HCT116 (cell line): ENCODE measurements at places on chromosomes 12 and 14. TPM values are rescaled to one million over a fixed set of nuclear protein-coding genes. Genes with fewer than 3 reads are reported as not detected.

DNA sequence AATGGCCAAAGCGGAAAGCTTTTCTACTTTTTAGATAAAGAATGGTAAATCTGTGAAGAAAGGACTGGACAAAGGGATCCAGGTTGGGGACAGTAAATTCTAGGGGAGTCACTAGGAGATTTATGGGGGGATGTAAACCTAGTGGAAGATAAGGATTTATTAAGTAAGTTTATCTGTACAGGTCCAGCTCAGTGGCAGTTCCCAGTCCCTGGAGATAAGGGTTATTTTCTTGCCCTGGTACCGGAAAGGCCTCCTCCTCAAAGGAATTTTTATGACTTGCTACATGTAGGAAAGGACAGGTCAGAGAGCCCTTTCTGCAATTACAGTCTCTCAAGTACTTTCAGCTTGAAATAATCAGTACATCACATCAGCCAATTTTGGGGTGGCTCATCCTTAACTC lies 72.6 kb upstream of the BICD1 start:
- no peak for DNase-seq

GRCh38 chr12:30902001-30902400 lies 24.5 kb upstream of the TSPAN11 start:
- no peak for DNase-seq

DNA sequence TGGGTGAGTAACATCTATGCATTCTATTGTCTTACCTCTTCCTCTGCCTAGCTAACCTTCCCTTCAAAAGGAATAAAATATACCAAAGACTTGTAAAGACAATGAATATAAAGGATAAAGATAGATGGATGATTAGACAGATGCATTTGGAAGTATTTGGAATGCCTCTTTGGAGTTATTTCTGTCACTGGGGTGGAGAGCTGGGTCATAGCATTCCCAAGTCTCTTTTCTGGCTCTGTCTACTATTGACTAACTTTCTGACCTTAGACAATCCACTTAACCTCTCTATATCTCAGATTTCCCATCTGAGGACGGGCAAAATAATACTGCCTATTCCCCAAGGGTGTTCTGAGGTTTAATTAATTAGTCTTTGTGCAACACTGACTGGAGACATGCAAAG lies 517.4 kb downstream of the DIO2 start:
- no peak for DNase-seq

Gene CCND2
- 1.1 TPM for total RNA-seq

Gene TAS2R20
- total RNA-seq = 0.76 TPM

DNA sequence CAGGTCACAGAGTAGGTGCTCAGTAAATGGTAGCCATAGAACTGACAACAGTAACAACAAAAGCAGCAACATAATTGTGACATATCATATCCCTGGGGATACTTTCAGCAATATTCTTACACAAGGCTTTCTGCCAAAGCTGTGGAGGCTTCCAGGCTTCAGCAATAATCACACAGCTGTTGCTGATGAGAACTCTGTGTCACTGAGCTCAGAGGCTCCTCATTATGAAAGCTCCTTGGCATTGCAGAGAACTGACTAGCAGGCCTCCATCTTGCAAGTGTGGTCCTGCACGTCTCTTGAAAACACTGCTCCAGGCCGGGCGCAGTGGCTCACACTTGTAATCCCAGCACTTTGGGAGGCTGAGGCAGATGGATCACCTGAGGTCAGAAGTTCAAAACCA lies 97.3 kb upstream of the BTG1 start:
- DNase-seq = no peak
